Stimulated activated CD4-positive, alpha-beta T cell treated with anti-CD3 and anti-CD28 coated beads, TNF-alpha, amount 100 ng/mL, for 1 hour (primary cell): ENCODE measurements at places on chromosomes 16 and 17.

GRCh38 chr17:47707056-47707804, 13.3 kb downstream of the TBKBP1 start:
- DNase-seq = no peak

DNA sequence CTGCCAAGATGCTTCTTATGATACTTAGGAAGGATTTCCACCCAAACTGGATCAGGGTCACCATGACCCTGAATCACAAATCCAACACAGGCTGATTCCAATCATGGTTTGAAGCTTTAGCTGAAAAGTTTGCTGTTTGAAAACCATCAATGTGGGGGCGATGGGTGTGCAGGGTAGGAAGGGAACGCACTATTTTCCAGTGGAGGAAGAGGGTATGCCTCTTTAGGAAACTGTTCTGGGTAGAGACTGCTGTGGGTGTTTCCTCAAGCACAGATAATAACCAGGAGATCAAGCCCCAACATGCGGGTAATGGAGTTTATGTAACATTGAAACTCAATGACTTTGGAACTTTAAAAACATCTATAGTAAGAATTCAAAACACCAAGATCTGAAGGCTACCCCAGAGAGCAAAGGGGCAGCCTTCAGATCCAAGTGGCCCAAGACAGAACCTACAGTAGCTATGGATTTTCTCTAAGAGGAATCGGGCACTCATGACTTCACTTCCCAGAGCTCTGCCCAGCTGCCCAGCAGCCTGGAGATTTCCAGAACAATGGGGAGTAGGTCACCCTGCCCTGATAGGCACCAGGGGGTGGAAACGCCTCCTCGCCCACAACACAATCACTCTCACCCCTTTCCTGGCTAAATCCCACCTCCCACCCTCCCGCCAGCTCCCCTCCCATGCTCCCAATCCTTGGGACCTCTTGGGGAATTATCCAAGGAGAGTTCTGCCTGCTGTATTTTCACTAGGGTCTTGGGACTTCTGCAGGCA, 22.8 kb downstream of the TRIM25 start:
- no peak for DNase-seq

DNA sequence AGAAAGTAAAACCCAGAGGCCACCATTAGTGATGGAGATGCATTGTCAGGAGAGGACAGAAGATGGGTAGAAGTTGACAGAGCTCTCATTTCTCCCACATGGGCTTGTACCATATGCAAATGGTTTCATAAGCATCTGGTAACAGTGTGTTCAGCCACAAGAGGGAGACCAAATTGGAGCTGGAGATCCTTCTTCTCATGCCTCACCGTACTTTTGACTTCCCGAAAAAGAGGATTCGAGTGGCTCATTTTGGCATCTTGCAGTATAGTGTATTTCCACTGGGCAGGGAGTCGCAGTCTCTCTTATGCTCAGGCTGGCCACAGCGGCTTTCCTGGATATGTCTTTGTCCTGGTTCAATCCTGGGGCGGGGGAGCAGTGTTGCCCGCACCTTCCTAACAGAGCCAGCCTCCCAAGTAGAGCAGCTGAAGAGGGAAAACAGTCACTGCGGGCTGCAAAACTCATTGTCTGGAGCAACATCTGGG, 23.8 kb downstream of the TBC1D3B start:
- no peak for DNase-seq

DNA sequence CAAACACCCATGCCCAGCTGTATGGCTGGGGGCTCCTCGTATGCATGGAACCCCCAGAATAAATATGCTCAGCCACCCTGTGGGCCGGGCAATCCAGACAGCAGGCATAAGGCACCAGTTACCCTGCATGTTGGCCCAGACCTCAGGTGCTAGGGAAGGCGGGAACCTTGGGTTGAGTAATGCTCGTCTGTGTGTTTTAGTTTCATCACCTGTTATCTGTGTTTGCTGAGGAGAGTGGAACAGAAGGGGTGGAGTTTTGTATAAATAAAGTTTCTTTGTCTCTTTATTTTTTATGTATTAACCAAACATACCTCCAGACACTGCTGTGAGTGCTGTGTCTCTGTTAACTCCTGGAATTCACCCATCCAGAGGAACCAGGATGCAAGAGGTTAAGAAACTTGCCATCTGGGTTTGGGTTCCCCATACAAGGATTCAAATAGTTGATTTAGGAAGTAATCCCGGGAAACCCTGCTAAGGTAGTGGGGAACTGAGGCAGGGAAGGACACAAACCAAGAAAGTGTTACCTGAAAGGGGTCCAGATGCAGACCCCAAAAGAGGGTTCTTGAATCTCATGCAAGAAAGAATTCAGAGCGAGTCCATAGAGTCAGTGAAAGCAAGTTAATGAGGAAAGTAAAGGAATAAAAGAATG, 37.4 kb upstream of the IL21R start:
- no peak for DNase-seq

DNA sequence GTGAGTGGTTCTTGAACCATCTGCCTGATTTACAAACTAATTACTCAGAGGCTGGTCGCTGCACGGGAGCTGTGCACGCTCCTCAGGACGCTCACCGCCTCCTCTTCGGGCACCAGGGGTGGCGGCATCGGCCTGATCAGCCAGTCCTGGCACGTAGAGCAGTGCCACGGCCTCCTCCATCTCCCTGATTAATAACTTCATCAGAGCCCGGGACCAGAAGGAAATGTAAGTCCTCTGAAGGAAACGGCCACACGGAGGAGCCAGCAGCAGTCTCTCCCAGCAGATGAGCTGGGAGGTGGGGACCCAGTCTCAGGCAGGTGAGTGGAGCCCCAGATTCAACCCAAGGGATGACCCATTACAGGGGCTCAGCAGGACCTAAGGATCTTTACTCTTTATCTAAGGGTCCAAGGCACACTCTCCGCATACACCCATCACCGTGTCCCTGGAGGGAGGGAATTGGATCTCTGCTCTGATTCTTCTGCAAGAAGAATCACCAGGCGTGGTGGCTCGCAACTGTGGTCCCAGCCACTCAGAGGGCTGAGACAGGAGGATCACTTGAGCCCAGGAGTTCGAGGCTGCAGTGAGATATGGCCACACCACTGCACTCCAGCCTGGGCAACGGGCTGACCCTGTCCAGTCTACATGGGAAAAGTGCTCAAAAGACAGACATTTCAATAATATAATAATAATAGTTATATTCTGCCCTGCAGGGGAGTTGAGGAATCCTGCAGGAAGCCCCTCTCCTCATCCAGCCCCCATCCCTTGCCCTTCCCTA, 366.5 kb downstream of the SEC14L1 start:
- DNase-seq = no peak

GRCh38 chr16:4293822-4294457, 21.1 kb upstream of the TFAP4 start:
- no peak for DNase-seq

- DNase-seq = no peak
Observed at GRCh38 chr16:57711-58110, 4.1 kb downstream of the SNRNP25 start.

GRCh38 chr16:88356727-88357199, 26.0 kb upstream of the ZNF469 start:
- no peak for DNase-seq

GRCh38 chr17:40551879-40552768, 13.1 kb downstream of the CCR7 start:
- DNase-seq = no peak

GRCh38 chr17:74641224-74641957, 17.9 kb upstream of the CD300E start:
- DNase-seq = no peak

- DNase-seq = no peak
Observed at GRCh38 chr17:66637491-66637890, 197.4 kb upstream of the CACNG5 start.

GRCh38 chr16:58727028-58727781, 6.9 kb downstream of the GOT2 start:
- no peak for DNase-seq

DNA sequence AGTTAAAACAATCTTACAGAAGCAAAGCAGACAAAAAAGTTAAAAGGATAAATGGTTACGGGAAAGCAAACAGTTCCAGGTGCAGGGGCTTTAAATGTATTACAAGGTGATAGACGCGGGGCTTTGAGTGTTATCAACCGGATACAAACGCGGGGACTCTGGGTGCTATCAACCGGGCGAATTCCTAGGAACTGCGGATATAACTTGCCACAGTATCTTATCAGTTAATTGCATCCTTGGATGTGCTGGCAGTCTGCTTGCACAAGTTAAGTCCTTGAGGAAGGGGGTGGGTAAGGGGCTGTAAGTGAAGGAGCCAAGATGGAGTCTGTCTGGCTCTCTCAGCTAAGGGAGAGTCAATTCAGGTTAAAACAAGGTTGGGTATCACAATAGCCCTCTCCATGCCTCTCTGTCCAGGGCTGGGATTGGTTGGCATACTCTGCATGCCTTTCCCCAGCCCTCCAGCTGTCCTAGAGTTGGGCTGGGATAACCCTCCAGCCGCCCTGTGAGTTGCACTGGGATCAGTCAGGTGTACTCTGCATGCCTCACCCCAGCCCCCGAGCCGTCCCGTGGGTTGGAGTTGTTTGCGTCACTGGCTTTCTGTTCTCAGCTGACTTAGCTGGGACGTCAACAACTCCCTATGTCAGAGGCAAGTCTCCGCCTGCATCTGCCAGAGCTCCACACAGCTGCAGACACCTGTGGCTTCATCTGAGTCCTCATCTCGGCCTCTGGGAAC, 40.9 kb downstream of the TMEM235 start:
- no peak for DNase-seq

GRCh38 chr16:3022684-3023414, 893 bp downstream of the HCFC1R1 start:
- no peak for DNase-seq

- no peak for DNase-seq
Observed at GRCh38 chr16:22144520-22144919, 17.8 kb upstream of the SDR42E2 start.

- no peak for DNase-seq
Observed at GRCh38 chr16:4982056-4982867, 24.1 kb downstream of the SEC14L5 start.

GRCh38 chr17:58615768-58616659, 75.8 kb downstream of the TEX14 start:
- no peak for DNase-seq

GRCh38 chr16:50308237-50308965, 42.0 kb downstream of the ADCY7 start:
- DNase-seq = no peak

DNA sequence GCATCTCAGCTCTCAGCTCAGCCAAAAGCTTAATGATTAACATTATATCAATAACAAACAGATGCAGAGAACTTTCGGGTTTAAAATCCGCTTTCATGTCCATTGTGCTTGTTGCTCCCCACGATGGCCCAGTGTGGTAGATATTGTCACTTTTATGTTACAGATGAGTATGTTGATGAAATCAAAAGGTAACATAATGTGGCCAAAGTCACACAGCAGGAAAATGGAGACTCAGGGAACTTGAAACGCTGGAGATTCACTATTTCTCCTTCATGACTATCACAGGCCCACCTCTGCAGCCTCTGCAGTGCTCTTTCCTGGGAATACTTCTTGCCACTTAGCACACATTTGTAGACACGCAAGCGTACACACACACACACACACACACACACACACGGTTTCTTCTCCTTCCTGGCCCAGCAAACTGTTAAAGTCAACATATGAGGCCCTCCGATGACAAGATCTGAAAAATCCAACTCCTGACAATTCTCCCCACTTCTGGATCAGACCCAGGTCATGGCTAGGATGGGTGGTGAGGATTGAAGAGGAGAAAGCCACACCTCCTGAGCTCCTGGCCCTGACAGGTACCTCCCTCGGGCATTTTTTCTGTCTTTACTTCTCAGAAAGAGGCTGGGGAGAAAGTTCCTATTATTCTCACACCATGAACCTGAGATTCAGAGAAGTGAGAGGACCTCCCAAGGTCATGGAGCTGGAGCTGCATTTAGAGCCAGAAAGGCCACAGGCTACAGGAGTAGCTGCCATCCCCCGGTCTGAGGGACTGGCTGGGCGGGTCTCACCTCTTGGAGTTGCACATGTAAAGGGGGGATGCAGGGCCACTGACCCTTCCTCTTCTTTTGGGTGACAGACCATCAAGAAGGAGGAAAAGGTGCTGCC, 9.7 kb downstream of the DRC7 start:
- no peak for DNase-seq

DNA sequence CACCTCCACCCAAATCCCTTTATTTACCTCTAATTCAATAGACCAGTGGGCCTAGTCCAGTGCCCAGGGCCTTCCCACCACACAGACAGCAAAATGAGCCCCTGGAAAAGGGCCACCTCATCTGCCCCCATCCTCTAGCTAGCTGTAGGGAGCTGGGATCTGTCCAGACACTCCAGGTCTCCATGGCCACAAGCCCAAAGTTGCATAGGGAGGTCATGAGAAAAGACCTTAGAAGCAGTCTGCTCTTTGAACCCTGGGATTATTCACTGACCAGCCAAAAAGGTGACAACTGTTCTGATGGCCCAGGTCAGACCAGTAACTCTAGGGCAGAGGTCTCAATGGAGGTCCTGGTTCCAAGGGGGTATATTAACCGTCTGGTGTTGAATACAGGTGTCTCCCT, 2.0 kb downstream of the CUEDC1 start:
- no peak for DNase-seq

GRCh38 chr17:57236686-57237299, 19.5 kb upstream of the MSI2 start:
- no peak for DNase-seq

- no peak for DNase-seq
Observed at GRCh38 chr16:56108724-56109123, 82.6 kb upstream of the GNAO1 start.

DNA sequence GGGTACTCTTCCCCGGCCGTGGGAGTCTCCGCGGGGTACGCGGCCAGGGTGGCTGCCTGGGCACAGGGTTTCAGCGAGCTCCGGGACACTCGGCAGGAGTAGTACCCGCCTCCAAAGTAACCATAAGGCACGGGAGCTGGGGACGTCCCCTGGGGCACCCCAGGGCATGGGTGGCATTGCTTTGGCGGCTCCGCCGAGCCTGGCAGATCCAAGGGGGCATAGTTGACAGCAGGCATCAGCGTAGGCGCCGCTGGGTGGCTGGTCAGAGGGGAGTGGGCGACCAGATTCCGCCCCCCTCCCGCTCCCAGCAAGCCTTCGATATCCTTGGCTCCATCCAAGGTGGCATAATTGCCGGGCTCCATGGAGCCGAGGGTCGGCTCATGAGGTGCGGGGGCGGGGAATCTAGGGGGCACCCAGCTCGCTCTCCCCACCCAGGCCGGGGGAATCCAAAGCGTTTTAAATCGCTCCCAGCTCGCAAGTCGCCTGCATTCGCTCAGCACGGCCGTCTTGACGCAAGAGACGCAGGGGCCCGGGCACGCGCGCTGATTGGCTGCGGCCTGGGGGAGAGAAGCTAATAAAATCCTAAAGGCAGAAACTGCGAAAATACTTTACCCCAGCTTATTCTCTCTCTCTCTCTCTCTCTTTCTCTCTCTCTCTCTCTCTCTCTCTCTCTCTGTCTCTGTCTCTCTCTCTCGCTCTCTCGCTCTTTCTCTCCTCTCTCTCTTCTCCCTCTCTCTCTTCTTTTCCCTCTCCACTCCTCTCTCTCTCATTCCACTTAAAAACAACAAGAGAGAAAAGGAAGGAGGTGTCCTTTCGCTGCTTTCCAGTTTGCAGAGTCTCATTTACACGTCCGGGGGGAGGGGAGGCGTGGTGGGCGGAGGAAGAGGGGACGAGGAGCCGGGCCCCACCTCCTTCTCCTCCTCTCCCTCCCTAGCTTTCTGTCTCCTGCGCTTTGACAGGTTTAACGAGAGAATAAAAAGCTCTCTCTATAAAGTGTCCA, at the start of gene HOXB13:
Gene HOXB13 (minus strand): TSS at position 519 of the 1,000 bp plus-strand sequence. CDS start 157 bp downstream, at position 362.
- DNase-seq = no peak
